ENCODE measurements at places on chromosomes 3 and 15.

DNA sequence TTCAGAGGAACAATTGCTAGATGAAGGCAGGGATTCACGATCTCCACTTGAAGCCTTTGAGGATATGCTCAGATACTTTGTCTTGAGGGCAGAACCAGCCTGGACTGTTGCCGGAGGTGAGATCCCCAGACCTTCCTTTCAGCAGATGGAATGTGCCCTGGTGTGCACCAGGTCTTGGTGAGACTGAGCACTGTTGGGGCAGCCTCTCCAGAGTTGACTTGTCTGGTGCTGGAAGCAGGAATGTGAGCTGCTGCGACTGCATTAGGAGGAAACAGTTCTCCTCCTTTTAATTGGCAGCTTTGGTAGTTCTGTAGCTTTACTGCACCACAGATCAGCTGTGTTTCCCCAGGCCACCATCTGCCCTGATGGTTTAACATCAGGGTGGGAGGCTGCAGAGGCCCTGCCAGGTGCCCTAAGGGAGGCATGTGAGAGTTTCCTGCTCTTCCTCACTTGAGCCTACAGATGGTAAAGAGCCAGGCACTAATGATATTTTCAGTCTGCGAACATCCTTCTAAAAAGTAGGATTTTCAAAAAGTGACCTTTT, 58.5 kb downstream of the CTDSPL start:
- DNase-seq = no peak

DNA sequence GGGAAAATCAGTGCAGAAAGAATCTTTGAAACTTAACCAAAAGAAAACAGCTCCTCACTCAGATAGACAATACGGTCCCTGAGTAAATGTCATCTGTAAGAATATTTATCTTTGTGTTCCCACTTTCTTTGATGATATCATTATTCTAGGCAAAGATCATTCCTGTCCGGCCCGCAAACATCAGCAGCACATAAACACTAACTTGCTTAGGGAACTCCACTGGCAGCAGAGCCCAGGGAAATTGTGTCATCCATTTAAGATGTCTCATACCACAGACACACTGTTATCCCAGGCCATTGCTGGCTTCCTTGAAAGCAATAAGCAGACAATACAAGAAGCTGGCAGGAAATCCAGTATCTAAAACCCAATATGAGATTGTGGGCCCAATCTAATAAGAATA, 20.1 kb upstream of the CD96 start:
- DNase-seq = peak; percentile 64

GRCh38 chr3:184579513-184579912, 17.9 kb downstream of the EPHB3 start:
- no peak for DNase-seq

- no peak for DNase-seq
Observed at GRCh38 chr3:180252683-180253082, 215.9 kb upstream of the PEX5L start.

DNA sequence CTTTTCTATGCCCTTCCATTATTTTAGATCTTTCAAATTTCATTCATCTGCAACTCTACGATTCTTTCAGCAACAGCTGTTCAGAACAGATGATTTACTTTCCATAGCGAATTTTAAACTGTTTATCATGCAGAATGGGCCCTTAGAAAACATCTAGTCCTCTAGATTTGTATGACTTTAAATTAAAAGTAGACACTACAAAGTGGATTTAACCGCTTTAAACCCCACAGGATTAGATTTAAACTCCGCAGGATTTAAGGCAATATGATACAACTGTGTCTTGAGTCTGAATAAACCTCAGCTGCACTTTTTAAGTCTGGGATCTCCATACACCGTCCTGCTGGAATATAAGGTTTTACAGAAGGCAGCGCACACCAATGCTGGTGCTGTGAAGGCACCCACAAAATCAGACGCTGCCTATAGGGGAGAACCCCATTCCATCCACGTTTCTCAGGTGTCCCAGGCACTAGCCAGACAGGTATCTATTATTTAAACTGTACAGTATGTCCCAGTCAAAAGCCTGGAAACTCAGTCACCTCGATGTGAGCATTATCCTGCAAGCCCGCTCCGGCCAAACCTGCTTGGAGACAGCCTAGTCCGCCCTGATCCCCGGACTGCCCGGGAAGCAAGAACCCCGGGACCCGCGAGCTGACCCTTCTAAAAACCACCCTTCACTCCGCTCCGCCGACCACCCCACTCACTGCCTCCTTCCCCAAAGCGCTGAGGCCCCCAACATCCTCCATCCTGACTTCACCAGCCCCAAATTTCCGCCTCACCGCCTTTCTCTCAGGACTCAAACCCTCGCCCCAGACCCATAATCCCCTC, 768 bp downstream of the ANO10 start:
- no peak for DNase-seq

GRCh38 chr3:64398006-64398405, 172.7 kb upstream of the PRICKLE2 start:
- DNase-seq = no peak

- DNase-seq = peak; percentile 88
Observed at GRCh38 chr3:15768421-15769255, 29.1 kb downstream of the ANKRD28 start.

- DNase-seq = no peak
Observed at GRCh38 chr3:9439331-9439730, 41.9 kb downstream of the SETD5 start.

- no peak for DNase-seq
Observed at GRCh38 chr3:178785961-178786360, 249.7 kb downstream of the KCNMB2 start.

DNA sequence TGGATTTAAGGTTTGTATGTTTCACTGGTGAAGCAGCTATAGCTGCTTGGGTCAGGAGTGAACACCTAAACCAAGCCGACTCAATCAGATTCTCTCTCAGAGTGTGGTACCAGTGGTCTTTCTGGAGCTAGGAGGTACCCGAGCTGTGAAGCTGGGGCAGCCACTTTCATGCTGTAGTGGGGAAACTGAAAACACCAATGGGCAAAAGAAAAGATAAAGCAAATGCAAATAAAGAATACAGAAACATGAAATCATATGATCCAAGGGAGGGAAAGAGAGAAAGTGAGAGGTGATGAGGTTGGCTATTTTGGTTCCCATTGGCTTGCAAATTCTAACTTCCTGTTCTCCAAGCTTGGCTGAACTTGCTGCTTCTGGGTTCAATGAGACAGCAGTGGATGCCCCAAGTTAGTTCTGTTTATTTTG, 212.3 kb upstream of the CFAP20DC start:
- no peak for DNase-seq

- DNase-seq = no peak
Observed at GRCh38 chr3:99128235-99128634, 226.7 kb upstream of the DCBLD2 start.

GRCh38 chr15:25810631-25811091, 52.5 kb downstream of the ATP10A start:
- no peak for DNase-seq

DNA sequence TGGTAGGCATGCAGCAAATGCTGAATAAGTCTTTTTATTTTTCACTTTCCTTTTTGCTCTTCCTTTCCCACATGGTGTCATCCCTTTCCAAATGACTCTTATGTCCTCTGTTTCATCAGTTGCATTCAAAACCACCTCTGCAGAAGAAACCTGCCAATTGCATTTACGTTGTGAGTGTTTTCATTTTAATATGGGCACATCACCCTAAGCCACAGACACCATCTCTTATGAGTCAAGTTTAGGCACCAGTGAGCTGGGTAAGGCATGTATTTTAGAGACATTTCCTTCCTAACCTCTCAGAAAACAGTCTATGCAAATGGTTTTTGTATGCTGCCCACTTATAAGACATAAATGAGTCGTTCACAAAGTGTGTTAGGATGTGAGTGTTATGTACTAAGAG, 223.3 kb upstream of the ADAMTS9 start:
- DNase-seq = no peak

DNA sequence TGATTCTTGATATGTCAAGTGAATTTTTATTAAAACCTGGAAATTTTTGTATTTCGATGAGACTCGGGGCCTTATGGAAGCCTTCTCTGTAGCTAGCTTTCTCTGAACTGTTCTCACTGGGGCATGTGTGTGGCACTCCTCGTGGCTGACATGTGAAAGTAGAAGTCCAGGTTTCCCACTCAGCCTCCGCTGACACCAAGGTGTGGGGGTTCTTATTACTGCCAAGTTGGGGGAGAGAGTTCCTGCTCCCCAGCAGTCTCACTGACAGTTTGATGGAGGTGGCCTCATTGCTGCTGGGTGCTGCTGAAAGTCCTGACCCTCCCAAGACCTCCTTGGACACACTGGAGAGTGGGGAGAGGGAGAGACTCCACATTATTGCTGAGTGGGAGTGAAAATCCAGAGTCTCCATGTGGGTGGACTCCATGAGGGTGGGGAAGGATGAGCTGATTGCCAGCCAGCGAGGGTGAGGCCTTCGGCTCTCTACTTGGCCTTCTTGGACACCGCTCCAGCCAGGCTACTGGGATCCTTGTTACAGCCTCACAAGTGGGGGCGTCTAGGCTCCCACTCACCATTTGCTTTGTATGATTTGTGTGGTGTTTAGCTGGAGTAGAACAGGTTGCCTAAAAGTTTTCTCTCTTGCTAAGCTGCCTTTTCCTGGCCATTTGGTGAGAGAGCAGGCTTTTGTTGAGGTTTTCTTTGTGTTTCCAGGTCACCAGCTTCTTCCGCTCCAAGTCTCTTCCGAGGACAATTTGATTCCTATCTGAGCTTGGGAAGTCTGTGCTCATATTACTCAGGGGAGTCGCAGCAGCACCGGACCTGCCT, 64.1 kb downstream of the LSM3 start:
- DNase-seq = no peak

DNA sequence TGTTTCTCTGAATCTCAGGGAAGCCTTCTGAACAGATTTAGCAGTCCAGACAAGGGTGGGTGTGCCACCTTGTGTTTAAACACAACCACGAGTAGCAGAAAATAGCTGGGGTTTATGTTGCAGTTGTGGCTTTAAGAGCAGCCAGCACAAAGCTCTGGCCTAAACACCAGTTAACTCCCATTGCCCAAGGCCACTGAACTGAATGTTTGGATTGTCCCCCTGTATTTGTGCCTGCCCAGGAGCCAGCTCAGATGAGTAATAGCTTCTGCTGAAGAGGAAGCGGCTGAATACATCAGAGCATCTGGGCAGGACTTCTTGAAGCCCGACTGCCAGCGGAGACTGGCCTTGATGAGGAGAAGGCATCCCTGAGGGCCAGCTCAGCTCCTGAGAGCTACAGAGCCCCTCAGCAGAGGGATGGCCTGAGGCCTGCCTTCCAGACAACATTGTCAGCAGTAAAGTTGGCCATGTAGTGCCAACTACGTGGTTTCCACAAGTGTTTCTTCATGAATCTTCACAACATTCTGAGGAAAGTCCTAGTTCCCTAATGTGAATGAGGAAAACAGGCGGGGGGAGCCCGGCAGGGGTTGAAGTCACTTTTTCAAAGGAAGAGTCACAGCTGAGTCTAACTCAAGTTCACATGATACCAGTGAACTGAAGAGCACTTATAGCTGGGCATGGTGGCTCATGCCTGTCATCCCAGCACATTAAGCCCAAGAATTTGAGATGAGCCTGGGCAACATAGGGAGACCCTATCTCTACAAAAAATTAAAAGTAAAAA, 65.8 kb upstream of the ZBTB38 start:
- DNase-seq = peak; percentile 28

GRCh38 chr15:55802600-55803376, 59.8 kb upstream of the PRTG start:
- DNase-seq = no peak

GRCh38 chr3:61030469-61031035, 220.7 kb downstream of the FHIT start:
- DNase-seq = peak; percentile 9

DNA sequence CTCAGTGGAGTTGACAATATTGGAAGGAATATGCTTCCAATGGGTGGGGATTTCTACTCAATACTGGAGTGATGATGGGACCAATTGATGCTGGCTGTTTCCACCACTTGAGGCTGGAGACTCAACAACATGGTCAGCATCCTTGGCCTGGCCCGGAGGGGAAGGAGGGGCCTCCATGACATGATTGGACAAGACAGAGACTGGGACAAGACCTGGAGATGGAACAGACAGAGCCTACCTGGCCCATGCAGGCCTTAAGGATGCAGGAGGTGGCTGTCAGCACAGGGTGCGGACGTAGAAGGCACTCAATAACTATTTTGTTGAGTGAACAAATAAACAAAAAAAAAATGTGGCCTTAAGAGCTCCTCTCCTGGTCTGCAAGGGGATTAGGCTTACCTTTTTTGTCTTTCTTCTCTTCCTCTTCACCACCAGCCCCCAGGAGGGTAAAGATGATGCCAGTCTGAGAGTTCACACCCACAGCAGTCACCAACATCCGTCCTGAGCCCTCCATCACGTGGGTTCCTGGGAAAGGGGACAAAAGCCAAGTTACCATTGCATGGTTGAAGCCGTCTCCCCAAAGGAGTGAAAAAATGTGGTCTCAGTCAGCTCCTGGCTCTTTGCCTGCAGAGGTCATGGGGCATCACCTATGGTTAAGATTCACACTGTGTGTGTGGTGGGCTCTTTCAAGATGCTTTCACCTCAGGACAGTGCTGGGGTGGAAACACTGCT, 67.1 kb upstream of the SEC13 start:
- DNase-seq = no peak

DNA sequence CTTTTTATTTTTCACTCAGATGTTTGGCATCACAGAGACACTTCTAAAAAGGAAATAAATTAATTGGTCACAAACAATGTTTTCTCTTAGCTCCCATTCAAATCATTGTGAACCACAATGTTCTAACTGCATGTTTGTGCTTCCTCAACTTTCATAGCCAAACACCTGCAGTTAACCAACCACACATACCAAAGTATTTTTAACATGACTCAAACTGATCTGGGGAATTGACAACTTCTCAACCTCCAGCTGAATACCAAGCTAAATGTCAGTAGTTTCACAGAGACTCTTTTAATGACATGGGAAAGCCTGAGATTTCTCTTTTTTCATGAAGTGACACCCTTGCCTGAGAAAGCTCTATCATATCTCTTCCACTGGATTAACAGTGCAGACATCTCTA, 217.9 kb upstream of the MME start:
- DNase-seq = peak; percentile 48

DNA sequence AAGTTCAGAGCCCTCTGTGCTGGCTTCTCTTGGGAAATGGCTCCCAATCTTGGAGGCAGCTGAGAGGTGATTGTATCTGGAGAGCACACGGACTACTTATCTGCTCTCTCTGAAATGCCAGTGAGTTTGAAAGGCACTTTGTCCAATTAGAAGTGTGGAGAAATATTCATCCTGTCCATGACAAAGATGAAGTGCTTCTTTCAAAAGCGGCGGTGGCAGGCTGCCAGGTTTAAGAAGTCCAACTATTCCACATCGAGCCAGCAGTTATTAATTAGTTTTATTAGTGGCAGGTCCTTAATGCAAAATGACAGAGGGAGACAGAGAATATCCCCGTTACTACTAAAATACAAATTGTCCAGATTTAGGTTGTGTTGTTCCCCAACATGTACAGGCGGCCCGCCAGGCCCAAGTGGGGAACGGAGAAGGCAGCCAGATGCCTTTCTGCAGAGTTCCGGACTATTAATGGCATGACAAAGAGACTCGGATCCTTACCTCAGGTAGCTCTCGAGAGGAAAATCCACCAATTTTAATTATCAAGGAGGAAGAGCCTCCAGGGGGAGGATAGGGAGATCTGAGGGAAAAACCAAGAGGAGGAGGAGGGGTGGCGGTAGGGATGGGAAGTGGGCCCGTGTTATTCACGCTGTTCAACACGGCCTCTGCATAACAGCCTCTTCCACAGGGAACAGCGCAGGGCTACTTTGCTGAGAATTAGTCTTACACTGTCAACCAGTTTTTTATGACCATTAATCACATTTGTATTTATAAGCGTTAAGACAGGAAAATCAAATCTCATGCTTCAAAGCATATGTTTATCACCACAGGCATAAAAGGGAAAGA, 42.0 kb downstream of the RORA start:
- no peak for DNase-seq

Measured in skeletal muscle cell (primary cell).